Esophagus muscularis mucosa (tissue), 4 donors: ENCODE measurements at places on chromosomes 6 and 20. TPM values are rescaled to one million over a fixed set of nuclear protein-coding genes. Genes with fewer than 3 reads are reported as not detected.

- H3K27me3 ChIP-seq = peaks cover 5% of the 10 kb centered on the region
- peak overlapping the region; percentile 51 for H3K27ac ChIP-seq
- peak overlapping the region; percentile 67 for H3K4me3 ChIP-seq
- H3K36me3 ChIP-seq = peaks cover 3% of the 10 kb centered on the region
Measured at GRCh38 chr6:166862287-166862977, 93.9 kb downstream of the RNASET2 start.

DNA sequence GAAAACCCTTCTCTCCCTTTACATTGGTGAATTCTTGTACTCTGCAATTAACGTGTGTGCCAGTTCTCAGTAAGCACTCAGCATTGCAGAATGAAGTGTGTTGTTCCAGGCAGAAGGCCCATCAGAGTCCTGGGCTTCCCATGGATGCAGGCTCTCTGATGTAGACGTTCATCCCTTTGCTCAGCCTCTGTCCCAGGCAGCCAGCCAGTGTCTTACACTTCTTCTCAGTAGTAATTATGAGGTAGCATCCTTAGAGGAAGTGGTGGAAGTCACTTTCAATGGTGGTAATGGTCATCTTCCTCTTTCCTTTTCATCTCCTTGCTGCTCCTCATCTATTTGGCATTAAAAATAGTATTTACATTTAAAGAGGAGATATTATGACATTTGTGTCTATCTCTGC lies 66.7 kb upstream of the FYN start:
- peak; percentile 91 for DNase-seq
- no peaks in the 10 kb centered on the region for H3K36me3 ChIP-seq
- H3K4me3 ChIP-seq = no peak overlapping the region
- no peaks in the 10 kb centered on the region for H3K27me3 ChIP-seq
- H3K4me1 ChIP-seq = no peaks in the 10 kb centered on the region

DNA sequence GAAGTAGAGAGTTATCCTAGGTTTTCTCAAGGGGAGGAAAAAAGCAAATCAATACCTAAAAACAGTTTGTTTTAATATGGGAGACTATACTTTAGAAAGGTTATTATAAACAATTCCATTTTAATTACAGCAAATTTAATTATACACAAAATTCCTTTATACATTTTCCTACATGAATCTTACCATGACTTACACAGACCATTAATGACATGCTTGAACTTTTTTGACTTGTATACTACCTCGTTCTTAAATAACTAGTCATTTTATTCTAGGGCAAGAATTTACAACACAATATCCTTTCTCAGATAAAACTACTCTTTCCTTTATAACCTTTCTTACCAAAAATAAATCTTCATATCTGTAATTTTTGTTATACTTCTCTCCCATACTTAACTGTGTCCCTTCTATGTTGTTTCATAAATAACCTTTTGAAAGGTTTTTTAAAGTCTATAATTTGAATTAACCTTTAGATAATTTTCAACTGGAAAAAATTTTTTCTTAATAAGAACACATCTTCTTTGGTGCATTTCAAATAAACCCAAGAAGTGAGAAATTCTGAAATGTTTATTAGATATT lies 729.4 kb downstream of the TENT5A start:
- no peaks in the 10 kb centered on the region for H3K36me3 ChIP-seq
- H3K4me1 ChIP-seq = no peaks in the 10 kb centered on the region
- H3K27ac ChIP-seq = no peak overlapping the region
- no peaks in the 10 kb centered on the region for H3K27me3 ChIP-seq

DNA sequence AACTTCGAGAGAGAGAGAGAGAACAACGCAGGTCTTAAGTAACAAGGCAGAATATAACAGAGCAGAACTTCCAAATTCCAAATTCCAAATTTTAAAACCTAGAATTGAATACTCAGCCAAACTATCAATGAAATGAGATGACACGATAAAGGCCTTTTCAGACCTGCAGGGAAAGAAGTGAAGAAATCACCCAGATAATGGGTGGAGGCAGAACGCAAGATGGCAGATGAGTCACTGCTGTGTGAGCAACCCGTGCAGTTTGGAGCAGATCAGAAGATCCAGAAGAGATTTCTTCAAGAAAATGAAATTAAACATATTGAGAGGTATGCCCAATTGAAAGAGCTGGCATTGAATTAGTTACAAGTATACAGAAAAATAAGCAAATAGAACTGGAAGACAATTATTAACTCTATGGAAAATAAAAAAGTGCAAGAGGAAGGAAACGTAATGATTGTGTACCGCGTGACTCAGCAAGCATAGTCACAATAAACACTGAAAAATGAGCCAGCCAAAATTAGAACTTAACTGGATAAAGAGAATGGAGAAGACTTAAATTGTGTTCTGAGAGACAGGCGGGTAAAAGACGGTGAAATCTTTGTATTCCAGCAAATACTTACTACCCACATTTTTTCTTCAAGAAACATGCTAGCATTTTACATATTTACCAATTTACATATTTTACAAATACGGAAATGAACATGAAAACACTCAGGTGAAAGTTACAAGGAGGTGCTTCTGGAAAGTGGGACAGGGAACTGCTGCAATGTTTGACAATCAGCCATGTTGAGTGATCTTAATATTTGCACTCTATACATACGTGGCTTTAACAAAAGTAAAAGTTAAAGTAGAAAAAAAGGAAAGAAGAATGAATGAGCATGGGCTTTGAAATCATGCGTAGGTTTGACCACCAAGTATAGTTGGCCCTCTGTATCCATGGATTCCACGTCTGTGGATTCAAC lies 87.9 kb upstream of the CDYL start:
- H3K36me3 ChIP-seq = no peaks in the 10 kb centered on the region
- H3K4me3 ChIP-seq = no peak overlapping the region
- H3K4me1 ChIP-seq = no peaks in the 10 kb centered on the region

SEL1L2 gene
- total RNA-seq = not detected

- no peaks in the 10 kb centered on the region for H3K36me3 ChIP-seq
- no peaks in the 10 kb centered on the region for H3K27me3 ChIP-seq
- no peaks in the 10 kb centered on the region for H3K4me1 ChIP-seq
- no peak overlapping the region for H3K4me3 ChIP-seq
- no peak overlapping the region for H3K27ac ChIP-seq
Measured at GRCh38 chr20:63435552-63435951, 36.9 kb downstream of the KCNQ2 start.

- H3K27me3 ChIP-seq = no peaks in the 10 kb centered on the region
- DNase-seq = no peak
- H3K27ac ChIP-seq = peak overlapping the region; percentile 75
- H3K4me1 ChIP-seq = peaks cover 38% of the 10 kb centered on the region
- no peaks in the 10 kb centered on the region for H3K36me3 ChIP-seq
- H3K4me3 ChIP-seq = no peak overlapping the region
Measured at GRCh38 chr6:11769811-11770545, 8.6 kb downstream of the ADTRP start.

IPCEF1 gene
- 0.63 TPM for total RNA-seq

ANKRD66 gene
- total RNA-seq = not detected

CYP24A1 gene
- total RNA-seq = not detected

DNA sequence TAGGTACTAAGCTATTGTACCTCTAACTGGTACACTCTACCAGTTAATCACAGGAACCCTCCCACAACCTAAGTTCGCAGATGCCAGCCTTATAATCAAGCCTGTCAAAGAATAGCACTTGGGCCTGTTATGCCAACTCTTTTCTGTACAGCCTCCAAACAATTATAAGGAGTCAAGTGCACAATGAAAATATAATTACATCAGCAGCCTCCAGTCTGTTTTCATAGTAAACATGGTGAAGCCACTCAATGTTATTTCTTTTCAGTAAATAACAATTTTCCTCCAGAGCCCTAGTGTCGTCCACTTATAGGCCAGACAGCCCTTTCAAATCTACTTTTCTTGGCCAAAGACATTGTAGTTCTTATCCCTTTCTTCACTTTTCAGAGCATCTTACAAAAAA lies 82.7 kb upstream of the CARMIL1 start:
- H3K27me3 ChIP-seq = no peaks in the 10 kb centered on the region
- H3K4me1 ChIP-seq = peaks cover 15% of the 10 kb centered on the region
- H3K4me3 ChIP-seq = no peak overlapping the region

DNA sequence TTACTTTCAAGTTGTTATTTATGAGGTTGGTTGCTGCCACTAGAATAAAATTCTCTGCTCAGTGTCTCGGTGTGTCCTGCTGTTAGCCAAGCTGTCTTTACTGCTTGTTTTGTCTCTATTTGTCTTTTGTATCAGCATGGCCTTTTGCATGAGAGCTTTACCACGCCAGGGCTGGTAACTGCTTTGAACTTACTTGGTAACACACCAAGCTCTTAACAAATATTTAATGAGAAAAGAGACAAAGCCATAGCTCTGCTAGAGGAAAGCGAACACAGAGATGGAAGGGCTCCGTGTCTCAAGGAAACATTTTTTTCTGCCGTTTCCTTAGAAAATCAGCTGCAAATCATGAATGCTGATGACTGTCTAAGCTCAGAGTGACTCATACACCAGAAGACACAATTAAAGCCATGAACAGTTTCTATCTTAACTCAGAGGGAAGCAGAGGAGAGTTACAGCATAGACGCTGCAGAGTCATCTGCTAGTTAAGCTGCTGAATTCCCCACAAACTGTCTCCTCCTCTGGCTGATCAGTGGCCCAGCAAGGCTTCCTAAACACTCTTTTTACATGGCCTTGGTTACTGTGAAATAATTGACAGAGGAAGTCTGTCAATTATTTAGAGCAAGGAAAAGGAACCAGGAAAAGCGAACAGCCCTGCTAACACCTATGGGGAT lies 44.8 kb downstream of the AGPAT4 start:
- H3K4me1 ChIP-seq = peaks cover 48% of the 10 kb centered on the region
- H3K27ac ChIP-seq = peak overlapping the region; percentile 76
- no peaks in the 10 kb centered on the region for H3K27me3 ChIP-seq
- DNase-seq = no peak
- H3K4me3 ChIP-seq = peak overlapping the region; percentile 10

GRCh38 chr6:116530436-116530835 lies 15.0 kb downstream of the TRAPPC3L start:
- no peak for DNase-seq
- H3K4me1 ChIP-seq = no peaks in the 10 kb centered on the region
- H3K36me3 ChIP-seq = no peaks in the 10 kb centered on the region
- H3K4me3 ChIP-seq = no peak overlapping the region
